ENCODE measurements at places on chromosomes 5 and 9.

- DNase-seq: no peak
Observed at GRCh38 chr5:82975396-82975795, 101.8 kb downstream of the TMEM167A start.

GRCh38 chr5:85397451-85397850 lies 1012.8 kb upstream of the EDIL3 start:
- DNase-seq: no peak

GRCh38 chr5:113480243-113480642 lies 8.0 kb downstream of the MCC start:
- no peak for DNase-seq

DNA sequence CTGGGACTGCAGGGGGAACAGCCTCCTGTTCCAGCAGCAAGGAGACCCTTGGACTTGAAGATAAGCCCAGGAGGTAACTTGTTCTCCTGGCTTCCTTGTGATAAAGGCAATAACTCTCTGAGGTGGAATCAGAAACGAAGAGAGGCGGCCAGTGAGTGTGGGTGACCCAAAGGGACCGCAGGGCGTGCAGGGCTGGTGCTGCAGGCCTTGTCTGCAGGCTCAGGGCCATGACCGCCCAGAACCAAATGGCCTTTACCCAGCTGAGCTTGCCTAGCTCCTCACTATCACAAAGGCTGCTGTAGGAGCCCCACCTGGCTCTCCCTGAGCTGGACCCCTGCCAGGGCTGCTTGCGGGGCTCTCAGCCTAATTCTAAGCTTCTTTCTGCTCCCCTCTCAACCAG lies 72.5 kb downstream of the NDFIP1 start:
- no peak for DNase-seq

DNA sequence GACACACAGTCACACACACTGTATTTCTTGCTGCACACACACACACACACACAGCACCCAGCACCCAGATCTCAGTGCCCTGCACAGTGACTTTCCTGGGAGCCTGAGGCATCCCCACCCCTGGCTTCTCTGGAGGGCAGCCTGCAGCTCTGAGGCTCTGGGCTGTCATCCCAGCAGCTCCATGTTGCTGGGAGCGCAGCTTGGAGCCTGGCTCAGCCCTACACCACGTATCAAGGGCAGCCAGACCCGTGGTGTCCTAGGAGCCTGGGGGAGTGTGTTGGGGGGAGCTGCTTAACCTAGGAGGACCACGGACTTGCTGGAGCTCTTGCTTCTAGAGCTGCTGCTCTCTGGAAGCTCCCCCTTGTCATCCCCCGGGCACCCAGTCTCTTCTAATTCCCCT lies 5.2 kb downstream of the IER5L start:
- no peak for DNase-seq

- DNase-seq: no peak
Observed at GRCh38 chr5:68418201-68418600, 202.6 kb downstream of the PIK3R1 start.

Measured in GM19239 (cell line).